CD4-positive, alpha-beta T cell treated with Interleukin-10 for 1 hour (primary cell): ENCODE measurements at places on chromosomes 11 and 22.

DNA sequence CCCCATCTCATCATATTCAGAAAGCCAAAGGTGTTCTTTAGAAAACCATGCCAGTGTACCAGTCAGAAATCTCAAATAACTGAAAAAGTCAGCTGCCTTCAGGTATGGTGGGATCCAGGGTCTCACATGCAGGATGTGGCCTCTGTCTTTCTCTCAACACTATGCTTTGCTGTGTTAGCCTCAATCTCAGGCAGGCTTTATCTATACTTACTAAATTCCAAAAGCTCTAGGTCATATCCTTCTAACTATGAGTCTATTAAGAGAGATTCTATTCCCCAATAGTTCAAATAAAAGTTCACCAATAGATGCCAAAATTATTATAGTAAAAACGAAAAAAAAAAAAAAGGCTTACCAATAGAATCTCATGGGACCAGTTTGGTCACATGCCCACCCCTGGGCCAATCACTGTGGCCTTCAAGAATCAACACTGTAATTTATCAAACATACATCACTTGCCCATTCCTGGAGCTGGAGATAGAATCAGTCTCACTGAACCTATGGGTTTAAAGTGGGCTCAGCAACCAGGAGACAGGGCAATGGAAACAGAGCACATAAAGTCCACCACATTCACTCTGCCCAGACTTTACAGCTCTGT is 38.0 kb upstream of the APLNR start:
- no peak for DNase-seq

DNA sequence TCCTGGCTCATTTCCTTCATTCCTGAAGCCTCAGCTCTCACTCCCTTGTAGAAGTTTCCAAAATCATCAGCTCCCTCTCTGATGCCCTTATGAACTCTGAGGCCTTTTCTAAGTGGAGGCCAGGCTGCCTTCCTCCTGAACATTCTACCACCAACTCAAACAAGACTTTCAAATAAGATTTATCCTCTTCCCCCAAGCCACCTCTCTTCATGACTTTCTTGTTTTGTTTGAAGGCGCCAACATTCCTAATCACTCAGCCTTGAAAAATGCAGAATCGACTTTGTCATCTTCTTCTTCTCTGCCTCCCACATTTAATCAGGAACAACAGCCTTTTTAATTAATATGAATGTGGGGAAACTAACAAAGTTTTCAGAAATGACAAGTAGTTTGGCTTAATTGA is 927.9 kb downstream of the OPCML start:
- no peak for DNase-seq

DNA sequence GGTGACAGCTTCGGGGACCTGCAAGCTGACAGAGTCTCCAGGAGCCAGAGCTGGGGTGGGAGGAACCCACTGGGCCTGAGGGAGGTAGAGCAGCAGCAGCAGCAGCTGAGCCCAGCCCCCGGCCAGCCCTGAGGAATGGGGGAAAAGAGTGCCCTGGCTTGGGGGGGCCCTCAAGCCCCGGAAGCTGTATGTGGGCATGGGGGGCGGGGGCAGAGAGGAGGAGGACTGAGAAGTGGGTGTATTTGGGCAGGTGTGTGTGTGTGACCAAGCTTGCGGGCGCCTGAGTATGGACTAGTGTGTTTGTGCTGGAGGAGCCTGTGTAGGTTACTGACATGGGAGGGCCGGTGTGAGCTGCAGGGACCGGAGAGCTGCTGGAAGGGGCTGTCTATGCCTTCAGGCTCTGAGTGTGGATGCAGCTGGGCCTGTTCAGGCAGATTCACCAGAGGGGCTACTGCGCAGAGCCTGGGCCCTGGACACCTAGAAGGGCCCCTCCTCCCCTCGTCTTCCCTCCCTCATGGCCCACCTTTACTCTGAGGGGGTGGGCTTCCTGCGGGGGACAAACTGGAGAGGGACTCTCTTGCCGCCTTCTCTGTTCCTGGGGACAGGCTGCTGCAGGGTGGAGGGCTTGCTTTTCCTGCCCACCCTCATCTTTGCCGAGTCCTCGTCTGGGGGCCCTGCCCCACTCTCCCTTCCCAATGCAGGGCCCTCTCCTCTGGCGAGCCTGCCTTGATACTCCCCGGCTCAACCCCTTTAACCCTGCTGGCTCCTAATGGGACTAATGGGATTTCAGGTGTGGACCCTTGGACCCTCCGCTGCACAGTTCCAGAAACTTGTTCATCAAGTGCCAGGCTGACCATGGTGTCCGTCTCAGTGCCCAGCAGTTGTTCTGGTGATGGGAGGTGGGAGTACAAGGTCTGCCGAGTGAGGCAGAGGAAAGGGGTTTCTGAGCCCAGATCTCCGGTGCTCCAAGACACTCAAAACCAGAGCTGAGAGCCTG is 28.2 kb downstream of the ST3GAL4 start:
- no peak for DNase-seq

DNA sequence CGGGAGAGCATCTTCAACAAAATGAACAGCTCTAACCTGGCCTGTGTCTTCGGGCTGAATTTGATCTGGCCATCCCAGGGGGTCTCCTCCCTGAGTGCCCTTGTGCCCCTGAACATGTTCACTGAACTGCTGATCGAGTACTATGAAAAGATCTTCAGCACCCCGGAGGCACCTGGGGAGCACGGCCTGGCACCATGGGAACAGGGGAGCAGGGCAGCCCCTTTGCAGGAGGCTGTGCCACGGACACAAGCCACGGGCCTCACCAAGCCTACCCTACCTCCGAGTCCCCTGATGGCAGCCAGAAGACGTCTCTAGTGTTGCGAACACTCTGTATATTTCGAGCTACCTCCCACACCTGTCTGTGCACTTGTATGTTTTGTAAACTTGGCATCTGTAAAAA is 109.9 kb downstream of the ARHGAP8 start:
- no peak for DNase-seq

DNA sequence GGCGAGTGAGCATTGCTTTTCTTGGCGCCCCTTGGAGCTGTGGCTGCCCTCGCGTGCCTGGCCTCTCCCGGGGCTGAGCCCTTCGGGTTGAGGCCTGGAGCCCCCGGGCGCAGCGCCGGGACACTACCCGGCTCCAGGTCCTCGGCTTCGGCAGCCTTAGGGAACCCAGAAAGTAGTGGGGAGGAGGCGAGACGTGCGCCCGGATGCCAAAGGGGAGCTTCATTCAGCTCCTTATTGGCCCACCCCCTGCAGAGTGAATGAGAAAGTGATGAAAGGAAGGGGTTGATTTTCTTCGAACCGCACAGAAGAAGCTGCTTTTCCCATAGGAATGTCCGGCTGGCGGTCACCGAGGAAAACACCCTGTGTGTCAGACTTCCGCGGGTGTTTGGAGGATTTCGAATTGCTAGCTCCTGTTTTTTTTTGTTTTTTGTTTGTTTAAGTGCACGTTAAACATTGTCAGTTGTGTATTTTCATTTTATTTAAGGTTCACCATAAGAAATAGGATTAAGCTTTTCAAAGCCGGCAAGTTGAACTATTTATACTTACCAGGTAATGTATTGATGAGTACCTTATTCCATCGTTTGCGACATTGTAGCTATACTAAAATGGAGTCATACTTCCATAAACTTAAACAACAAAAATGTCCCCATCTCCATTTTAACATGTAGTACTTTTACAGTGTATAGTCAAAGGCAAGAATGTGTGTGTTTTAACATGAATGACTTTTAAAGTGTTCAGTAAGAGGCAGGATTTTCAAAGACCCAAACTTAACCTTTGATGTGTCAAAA is 841 bp upstream of the EIF4G2 start:
- peak; percentile 50 for DNase-seq

DNA sequence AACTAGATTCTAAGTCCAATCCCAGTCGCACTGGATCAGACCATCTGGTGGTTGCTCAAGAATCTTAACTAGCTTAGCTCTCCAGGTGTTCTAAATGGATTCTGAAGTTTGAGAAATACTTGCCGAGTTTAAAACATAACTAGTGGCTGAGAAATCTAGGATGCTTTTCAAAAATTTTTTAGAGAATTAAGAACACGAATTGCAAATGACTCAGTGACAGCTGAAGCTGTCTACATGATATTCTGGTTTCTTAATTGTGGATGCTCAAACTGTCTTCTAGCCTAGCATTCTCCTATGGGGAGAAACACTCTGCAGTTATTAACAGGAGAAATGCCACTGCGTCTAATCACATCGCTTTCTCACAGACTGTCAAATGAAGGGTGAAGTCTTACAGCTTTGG is 20.2 kb upstream of the TP53AIP1 start:
- no peak for DNase-seq

DNA sequence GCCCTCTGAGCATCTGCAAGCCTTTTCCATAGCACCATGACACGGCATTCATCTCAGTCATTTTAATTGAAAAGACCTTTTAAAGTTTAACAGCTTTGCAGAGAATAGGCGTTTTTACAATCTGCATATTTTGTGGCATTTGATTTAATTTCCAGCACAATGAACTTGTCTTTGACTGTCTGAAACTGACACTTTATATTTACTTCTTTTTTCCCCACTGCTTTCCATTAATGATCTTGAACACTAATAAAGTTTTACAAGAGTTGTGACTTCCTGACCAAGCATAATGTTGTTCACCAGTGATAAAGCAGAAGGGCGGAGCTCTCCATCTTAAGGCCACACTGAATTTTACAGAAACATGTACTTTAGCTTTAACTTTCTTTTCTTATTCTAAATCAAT is 548.7 kb downstream of the FAM181B start:
- DNase-seq: no peak

GRCh38 chr11:115409691-115410220 is 94.5 kb downstream of the CADM1 start:
- DNase-seq: no peak

DNA sequence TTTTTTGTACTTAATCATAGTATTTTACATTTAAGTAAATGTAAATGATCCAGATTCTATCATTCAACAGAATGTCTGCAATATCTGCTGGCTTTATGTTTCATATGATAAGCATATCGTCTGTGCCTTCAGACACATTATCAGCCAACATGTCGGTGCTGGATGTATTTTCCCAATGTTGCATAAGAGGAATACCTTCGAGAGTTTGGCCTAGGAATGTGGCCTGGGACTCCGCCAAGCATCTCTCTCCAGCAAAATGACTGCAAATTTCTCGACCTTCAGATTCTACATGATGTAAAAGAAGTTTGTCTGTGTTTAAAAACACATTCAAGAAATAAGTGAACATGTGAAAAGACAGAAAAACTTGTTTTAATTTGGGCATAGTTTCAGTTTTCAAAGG is 6.9 kb downstream of the BDNF start:
- no peak for DNase-seq

DNA sequence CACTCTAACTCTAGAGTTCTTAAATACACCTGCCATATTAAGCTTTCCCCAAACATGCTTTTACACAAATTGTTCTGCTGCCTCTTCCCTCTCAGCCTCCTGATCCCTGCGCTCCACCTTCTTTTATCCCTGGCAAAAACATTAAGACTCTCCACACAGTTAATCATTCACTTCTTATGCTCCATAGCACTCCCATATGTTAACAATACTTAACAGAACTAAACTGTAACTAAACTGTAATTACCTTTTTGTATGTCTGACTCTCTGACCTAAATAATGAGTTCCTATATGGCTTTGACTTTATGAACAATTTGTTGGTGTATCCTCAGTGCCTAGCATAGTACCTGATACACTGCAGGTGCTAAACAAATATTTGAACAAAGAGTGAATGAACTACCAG is 71.8 kb downstream of the BTBD10 start:
- DNase-seq: no peak

DNA sequence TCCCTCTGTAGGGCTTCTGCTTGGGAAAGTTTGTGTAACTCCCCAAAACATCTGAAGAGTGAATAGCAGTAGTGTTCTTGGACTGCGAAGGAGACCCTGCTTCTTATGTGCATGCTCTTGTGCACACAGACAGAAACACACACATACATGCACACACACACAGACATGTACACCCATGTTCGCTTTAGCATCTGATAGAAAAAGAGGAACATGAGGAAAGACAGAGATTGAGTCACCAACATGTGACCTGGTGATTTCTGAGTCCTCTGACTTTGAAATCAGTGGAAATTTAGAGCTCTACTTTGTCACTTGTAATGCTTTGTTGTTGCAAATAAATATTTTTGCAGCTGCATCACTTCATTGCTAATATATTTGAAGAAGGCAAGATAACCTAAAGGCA is 23.8 kb downstream of the CD44 start:
- DNase-seq: no peak

DNA sequence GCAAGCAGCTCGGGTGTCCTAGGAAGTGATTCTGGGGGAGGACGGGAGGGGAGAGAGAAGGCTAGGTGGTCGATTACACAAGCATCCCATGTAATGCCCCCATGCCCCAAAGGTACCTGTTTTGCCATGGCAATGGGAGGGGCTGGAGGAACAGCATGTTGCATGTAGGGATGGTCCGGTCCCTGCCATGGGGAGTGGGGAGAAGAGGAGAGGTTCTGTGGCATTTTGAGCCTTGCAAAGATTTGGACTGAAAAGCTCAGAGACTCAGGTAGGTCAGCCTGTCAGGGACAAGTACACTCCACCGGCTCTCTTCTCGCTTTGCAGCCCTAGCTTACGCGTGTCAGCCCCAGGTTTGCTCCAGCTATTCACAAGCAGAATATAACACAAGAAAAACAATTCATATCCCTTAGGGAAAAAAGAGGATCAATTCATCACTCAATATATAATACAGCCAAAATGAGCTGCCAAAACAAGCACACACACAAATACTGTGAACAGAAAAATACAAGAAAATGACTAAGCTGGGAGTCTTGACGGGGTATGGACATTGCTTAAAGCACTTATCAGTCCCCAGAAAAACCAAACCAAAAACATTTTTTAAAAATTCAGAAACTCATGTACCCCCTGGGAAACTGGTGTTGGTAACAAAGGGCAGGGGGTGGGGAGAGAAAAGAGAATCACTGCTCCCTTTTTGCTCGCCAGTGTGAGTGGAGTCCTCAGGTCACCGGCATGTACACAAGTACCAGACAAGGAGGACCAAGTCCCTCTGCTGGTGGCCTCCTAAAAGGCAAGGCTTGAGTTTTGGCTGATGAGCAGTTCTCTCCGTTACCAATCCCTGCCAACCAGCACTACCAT is 21.6 kb downstream of the APOL5 start:
- peak; percentile 13 for DNase-seq

DNA sequence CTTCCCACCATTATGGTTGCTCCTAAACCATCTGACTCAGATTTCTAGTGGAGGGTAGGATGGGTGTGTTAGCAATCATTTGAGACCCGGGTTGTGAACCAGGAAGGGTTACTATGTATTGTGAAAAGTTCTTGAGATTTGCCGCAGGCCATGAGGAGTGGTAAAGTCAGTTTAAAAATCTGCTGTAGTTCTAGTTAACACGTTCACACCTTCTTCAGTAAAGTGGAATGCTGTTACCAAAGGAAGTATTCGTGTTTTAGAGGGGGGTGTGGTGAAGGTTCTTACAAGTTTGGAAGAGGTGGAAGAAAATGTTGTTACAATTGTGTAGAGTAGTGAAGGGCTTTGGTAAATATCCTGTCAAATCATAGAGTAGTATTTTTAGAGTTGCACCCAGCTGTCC is 2.6 kb downstream of the MTMR3 start:
- DNase-seq: no peak

DNA sequence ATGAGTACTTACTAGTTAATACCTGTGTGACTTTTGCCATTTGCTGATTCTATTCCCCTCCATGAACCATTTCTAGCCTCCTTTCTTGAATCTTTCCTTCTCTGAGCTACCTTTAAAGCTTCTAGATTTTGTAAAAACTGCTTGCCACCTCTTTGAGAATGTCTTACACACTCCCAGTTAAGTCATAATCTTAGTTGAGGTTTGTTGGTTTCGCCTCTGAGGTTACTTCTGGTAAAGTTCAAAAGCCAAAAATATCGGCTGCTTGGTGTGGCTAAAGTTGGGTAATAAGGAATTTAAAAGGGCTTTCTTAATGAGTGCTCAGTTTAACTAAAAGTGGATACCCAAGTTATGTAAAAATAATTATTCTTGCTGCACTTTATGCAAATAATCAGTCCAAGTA is 10.4 kb upstream of the GLYAT start:
- DNase-seq: no peak
